ENCODE measurements at places on chromosomes 13 and 19.

GRCh38 chr13:30346789-30347167 lies 39.4 kb upstream of the KATNAL1 start:
- DNase-seq: no peak

DNA sequence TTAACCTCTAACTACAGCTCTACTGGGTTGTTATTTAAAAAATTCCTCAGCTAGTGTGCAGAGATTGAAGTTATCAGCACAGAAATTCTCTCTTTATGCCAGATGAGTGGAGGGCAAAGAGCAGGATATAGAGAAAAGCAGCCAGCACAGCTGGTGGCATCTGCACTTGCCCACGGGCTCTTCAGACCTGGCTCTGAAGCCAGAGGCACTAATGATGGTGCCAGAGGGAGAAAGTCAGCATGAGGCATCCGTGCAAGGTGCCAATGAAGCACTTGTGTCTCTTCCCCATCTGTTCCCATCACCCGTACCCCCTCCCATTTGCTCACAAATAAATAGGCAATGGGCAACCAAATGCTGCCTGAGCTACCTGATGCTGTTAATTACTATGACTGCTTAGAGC lies 138.9 kb downstream of the OLFM4 start:
- DNase-seq: no peak

- no peak for DNase-seq
These were observed 368.3 kb downstream of the IRS2 start for GRCh38 chr13:109418111-109418510.

GRCh38 chr19:18490728-18491127 lies 31.1 kb downstream of the ELL start:
- DNase-seq: no peak

DNA sequence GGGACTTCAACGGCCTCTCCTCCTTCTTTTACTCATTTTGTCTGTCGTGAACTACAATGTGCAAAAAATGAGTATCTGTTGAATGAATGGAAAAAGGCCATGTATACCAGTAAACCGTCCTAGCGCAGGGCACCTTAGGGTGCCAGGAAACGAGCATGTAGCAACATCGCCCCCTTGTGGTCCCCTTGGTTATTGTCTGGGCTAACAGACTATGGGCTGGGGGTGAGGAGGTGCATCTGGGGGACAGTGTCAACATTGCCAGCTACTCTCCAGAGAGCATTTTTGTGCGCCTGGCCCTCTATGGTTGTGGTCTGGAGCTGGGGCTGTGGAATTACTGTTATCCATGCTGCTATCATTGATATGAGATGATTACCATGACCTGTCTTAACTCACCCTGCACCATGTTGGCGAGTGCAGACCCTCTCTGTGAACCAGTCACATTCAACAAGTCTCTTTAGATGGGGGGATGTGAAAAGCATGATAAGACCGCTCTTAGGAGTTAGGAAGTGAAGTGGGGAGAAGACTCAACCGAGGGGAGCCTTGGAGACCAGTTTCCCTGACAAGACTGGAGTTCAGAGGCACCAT lies 22.8 kb upstream of the SIGLEC11 start:
- DNase-seq: peak; percentile 84

Measured in body of pancreas (tissue), 4 donors.